MV-4-11 (cell line): ENCODE measurements at places on chromosomes 6 and 20.
A peak's percentile ranks its signal among the peaks of the same experiment; 100 is the strongest.

DNA sequence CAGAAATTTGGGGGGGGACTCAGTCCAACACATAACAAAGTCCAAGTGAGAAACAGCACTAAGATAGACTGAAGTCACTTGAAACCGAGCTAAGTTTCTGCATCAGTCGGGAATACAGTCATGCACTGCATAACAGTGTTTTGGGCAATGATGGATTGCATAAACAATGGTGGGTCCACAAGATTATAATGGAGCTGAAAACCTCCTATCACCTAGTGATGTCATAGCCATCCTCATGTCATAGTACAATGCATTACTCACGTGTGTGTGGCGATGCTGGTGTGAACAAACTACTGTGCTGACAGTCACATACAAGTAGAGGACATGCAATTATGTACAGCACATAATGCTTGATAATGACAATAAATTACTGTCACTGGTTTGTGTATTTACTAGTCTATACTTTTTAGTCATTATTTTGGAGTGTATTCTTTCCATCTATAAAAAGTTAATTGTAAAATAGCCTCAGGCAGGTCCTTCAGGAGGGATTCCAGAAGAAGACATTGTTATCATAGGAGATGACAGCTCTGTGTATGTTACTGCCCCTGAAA, 154.5 kb upstream of the ECI2 start:
- DNase-seq, result no peak

GRCh38 chr20:50449738-50450492, 60.3 kb upstream of the PTPN1 start:
- no peak for DNase-seq

- no peak for DNase-seq
Measured at GRCh38 chr6:104486035-104486434, 373.7 kb downstream of the HACE1 start.

- DNase-seq, result peak; percentile 44
Measured at GRCh38 chr6:52650941-52651340, 20.0 kb upstream of the TMEM14A start.

GRCh38 chr20:37943501-37944455, 40.9 kb downstream of the VSTM2L start:
- no peak for DNase-seq

DNA sequence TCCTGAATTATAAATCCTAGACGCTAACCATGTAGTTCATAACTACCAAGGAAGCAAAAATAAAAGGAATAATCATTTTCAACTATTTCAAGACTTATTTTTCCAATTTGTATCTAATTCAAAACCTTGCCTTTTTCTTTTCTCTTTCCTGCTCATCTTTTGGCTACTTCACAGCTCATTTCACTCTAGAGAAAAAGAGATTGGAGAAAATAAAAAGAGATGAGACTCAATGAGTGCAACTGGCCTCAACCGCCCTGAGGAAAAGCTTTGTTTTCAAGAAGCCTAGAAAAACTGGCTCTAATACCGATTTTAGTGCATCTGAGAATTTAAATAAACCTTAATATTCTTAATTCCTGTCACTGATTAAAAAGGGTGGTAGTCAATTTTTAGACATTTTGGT, 36.4 kb downstream of the IPCEF1 start:
- DNase-seq, result no peak
